ENCODE measurements at places on chromosomes 12 and 14.

DNA sequence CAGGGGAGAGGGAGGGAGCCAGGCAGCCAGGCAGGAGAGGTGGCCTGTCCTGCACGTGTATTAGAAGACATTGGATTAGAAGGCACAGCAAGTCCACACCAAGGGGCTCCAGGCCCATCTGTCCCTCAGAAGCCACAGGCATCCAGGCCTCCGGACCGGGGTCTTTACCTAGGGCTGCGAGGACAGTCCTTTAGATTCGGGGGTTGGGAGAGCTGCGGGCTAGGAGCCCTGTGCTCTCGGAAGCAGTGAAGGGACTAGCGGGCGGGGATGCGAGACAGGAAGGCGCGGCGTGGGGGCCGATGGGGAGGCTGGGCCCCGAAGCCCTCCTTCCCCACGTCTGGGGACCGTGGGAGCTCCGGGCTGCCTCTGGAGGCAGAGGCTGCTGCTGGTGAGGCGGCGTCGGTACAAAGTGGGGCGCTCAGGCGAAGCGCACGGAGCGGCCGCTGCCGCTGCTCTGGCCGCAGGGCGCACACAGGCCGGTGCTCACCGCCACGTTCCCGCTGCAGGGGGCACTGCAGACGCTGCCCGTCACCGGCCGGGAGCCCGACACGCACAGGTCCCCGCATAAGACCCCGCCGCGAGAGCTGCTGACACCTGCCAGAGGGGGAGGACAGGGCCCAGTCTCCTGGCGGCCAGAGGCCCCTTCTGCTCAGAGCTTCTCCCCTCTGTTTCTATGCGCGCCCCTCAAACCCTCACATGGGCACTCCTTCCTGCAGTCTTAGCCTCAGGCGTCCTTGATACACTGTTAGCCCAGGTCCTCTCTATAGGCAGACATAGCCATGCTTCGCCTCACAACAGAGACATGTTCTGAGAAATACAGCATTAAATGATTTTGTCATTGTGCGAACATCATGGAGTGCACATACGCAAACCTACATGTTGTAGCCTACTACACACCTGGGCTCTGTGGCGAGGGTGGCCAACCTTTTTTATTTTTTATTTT lies 17.3 kb downstream of the KRT7 start:
- no peak for DNase-seq

DNA sequence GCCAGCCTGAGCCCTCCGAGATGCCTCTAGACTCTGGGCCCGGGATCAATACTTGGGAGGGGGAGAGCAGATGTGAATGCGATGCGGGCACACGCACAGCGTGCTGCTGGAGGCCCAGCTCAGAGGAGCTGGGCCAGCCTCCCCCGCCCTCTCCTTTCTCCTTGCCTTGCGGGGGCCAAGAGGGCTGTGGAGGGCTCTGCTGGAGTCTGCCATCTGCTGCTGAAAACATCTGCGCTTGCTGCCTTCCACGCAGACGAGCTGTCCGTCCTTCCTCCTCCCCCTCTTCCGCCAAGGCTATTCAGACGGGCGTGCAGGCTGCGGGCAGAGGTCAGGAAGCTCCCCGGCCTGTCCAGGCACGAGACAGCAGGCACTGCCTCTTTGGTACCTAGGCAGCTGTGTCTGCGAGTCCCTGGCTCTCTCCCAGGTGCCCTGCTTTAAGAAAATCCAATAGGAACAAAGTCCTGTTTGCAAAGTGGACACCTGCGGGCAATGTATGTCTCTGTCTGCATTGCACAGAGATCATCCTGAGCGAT lies 75.2 kb downstream of the SPRING1 start:
- DNase-seq: peak; percentile 31

- DNase-seq: peak; percentile 65
Measured at GRCh38 chr14:91228112-91229004, 16.1 kb downstream of the GPR68 start.

DNA sequence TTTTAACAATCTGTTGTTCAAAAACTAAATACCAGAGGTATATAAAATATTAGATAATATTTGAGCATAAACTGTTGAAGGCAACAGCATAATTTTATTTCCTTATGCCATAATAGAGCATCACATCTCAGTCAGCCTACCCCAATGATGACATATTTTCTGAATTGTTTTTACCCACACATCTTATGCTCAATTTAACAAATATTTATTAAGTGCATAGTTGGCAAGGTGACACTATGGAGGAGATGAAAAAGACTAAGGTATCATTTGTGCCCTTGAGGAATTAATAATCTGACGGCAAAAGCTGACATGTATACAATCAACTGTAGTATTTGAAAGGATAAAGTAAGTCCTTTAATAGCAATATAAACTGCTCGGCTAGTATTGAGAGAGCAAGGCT lies 102.4 kb downstream of the SYT1 start:
- DNase-seq: no peak

GRCh38 chr12:103960616-103961227 lies 5.0 kb upstream of the TDG start:
- no peak for DNase-seq

- peak; percentile 31 for DNase-seq
Measured at GRCh38 chr12:5433081-5433844, 1.4 kb downstream of the NTF3 start.

- no peak for DNase-seq
Measured at GRCh38 chr12:111784953-111785352, 18.2 kb downstream of the ALDH2 start.

DNA sequence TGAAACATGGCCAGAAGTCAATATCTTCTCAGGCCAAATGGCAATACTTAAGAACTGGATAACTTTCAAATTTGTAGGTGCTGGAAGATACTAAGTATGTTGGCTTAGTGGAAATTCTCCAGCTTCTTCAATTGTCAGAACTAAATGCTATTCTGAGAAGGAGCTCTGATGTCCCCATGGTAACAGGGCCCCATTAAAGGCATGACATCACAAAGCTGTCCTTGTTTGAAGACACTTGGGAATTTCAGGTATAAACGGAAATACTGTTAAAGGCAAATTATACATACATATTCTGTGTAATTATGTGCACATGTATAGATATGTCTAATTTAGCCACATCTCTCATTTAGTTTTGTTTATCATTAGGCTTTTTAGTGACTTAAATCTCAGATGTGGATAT lies 210.0 kb upstream of the SEL1L start:
- DNase-seq: no peak

GRCh38 chr12:33488036-33488435 lies 48.4 kb upstream of the SYT10 start:
- DNase-seq: no peak

- DNase-seq: peak; percentile 28
Measured at GRCh38 chr12:118103201-118103600, 610 bp downstream of the VSIG10 start.
